NCI-H1417 (cell line): ENCODE measurements at places on chromosomes 16 and 17.
A peak's percentile ranks its signal among the peaks of the same experiment; 100 is the strongest.

GRCh38 chr17:63262751-63263476, 183.2 kb downstream of the CYB561 start:
- DNase-seq: no peak

- no peak for DNase-seq
Measured at GRCh38 chr16:25716186-25716585, 24.4 kb downstream of the HS3ST4 start.

GRCh38 chr17:65099941-65100315, 37.2 kb upstream of the RGS9 start:
- DNase-seq: peak; percentile 76

- DNase-seq: no peak
Measured at GRCh38 chr16:83481589-83481988, 326.2 kb upstream of the HSBP1 start.

GRCh38 chr17:45043813-45044540, 7.5 kb downstream of the DCAKD start:
- DNase-seq: no peak

DNA sequence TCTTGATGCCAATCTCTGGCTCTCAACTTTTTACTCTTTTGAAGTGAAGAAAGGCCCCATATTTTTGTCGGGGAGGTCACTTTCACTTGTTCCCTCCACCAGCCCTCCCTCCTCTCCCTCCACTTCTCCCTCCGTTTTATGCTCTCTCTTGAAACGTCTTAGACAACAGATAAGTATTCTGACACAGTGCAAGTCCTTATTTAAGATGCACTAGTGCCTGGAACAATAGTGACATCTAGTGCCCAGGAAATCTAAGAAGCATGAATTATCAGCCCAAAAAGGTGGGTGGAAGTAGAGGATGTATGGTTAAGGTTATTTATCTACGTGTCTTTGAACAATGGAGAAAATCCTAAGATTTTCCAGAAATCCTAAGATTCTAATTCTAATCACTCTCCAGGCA, 17.9 kb downstream of the PSME3IP1 start:
- DNase-seq: peak; percentile 75

- DNase-seq: no peak
Measured at GRCh38 chr16:57203451-57203850, 17.3 kb downstream of the RSPRY1 start.

GRCh38 chr17:39648616-39649366, 11.8 kb downstream of the STARD3 start:
- no peak for DNase-seq

- no peak for DNase-seq
Measured at GRCh38 chr17:74618451-74618850, 5.1 kb downstream of the CD300E start.

GRCh38 chr16:16042076-16042475, 92.7 kb downstream of the ABCC1 start:
- no peak for DNase-seq

DNA sequence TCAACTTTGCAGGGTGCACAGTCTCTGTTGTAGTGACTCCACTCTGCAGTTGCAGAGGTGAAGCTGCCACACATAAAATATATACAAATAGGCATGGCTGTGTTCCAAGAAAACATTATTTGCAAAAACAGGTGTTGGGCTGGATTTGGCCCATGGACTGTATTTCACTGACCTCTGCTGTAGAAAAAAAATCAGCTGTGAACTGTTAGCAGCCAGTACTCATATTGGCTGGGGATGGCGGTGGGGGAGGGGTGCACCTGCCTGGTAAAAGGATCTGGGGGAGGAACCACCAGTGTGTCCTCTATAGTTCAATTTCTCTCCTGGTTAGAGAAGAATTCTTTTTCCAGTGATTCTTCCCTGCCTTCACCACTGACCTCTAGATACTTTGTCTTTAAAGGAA, 50.0 kb downstream of the SHISA9 start:
- DNase-seq: peak; percentile 72

- DNase-seq: no peak
Measured at GRCh38 chr17:43396491-43397060, 2.2 kb upstream of the ARL4D start.

GRCh38 chr16:82924075-82924854, 297.5 kb downstream of the CDH13 start:
- no peak for DNase-seq

GRCh38 chr16:30096862-30097563, 1.0 kb upstream of the YPEL3 start:
- no peak for DNase-seq

DNA sequence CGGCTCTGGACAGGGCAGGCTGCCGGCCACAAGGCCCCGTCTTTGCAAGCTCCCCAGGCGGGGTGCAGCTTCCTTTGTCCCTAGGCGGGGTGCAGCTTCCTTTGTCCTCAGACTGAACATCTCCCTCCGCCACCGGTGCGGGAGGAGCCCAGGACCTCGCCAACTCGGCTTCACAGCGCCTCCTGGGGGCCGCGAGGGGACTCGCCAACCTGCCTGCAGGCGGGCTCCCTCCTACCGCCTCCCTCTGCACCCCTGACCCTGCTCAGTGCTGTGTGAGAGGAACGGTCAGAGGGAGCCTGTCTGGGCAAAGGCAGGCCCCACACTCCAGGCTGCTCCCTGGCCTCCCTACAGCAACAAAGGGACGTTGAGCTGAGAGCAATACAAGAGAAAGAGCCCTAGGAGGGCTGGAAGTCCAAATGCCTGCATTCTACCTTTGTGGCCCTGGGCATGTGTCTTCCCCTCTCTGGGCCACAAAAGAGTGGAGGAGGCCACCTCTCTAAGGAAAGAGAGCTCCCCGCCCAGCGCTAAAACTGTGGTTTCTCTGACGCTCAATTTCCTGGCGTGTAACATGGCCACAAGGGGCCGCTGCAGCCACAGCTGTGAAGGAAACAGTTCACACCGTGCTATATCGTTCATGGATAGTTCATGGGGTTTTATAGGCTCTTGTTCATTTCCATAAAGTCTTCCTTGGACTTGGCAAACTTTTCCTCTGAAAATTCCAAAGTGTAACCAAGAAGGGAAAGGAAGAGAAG, 20.9 kb upstream of the KRT19 start:
- DNase-seq: peak; percentile 82

- peak; percentile 62 for DNase-seq
Measured at GRCh38 chr16:81521141-81521626, 76.6 kb downstream of the CMIP start.

- DNase-seq: peak; percentile 86
Measured at GRCh38 chr16:56930486-56931270, 1.3 kb upstream of the HERPUD1 start.

- no peak for DNase-seq
Measured at GRCh38 chr16:3025032-3026002, 1.5 kb downstream of the THOC6 start.

- no peak for DNase-seq
Measured at GRCh38 chr17:43517615-43518386, 28.3 kb downstream of the ETV4 start.

- no peak for DNase-seq
Measured at GRCh38 chr16:48128769-48129168, 27.0 kb downstream of the ABCC12 start.

GRCh38 chr17:36602924-36603384, 1.6 kb downstream of the MRM1 start:
- peak; percentile 79 for DNase-seq

GRCh38 chr17:62618647-62619416, 8.6 kb upstream of the MRC2 start:
- no peak for DNase-seq

DNA sequence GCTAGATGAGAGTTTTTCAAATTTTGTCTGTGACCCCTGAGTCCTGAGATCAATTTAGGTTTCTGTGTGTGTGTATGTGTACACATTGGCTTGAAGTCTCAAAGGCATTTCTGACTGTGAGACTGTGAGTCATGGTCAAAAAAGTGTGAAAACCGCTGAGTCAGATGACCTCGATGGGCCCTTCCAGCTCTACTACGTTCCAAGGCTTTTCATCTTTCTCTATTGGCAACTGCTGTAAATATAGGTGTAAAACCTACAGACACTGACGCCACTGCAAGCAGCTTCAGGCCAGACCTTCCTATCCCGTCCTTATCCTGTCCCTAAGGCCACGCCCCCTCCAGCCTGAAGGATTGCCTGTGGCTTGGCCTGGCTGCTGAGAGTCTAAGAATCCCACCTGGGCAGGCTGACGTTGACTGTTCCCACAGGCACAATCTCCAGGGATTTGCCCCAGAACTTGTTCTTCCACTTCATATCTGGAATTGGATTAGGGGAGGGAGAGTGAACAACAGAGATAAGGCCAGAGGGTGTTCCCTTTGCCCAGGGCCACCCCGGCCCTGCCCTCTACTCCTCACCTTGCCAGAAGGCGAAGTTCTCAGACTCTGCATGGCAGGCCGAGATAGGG, 11.3 kb downstream of the OSBPL7 start:
- DNase-seq: no peak

GRCh38 chr16:88377961-88378360, 4.8 kb upstream of the ZNF469 start:
- DNase-seq: no peak

GRCh38 chr17:67310406-67310805, 56.0 kb downstream of the PSMD12 start:
- no peak for DNase-seq

- no peak for DNase-seq
Measured at GRCh38 chr17:39461926-39462569, 762 bp downstream of the CDK12 start.

GRCh38 chr17:68060336-68060735, 24.8 kb downstream of the KPNA2 start:
- no peak for DNase-seq

- DNase-seq: no peak
Measured at GRCh38 chr16:1887711-1888354, 15.9 kb upstream of the MEIOB start.

GRCh38 chr17:35889241-35889640, 9.1 kb upstream of the CCL5 start:
- DNase-seq: no peak

DNA sequence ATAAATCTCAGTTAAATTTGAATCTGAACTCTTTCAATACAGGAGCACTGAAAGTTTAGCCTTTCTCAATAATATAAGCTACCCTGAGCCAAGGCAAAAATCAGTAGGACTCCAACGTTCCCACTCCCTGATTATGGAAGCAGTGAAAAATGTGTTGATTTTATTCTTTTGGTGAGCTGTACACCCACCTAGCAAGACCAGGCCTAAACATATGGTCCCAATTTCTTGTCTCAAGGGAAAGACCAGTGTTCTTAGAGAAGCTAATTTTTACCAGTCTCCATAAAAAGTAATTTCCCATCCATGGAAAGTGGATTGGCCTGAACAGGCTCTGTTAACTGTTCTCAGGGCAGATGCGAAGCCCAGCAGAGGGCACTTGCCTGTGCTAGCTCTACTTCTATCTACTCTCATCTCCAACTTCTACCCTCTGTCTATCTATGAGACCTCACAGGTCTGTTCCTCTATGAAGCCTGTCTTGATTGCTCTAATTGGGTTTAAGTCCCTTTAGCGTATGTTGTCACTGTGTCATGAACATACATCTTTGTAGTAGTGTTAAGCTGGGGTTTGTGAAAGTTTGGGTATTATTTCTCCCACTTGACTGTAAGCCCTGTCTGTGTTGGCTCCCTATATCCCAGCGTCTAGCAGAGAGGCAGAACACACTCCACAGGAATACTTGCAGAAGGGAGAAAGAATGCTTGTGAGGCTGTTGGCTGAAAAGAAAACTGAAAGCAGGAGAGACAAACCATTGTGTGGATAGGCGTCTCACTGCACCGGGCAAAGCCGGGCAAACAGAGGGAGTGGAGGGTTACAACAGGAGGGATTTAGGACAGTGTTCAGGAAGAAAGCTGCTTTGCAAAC, 167.1 kb upstream of the MAF start:
- no peak for DNase-seq

- DNase-seq: no peak
Measured at GRCh38 chr17:75009139-75009724, 3.2 kb upstream of the MRPL58 start.

GRCh38 chr17:18229771-18230170, 4.3 kb downstream of the LLGL1 start:
- DNase-seq: no peak

- no peak for DNase-seq
Measured at GRCh38 chr16:88498576-88499208, 45.6 kb downstream of the ZFPM1 start.

- DNase-seq: no peak
Measured at GRCh38 chr17:42363231-42363630, 25.0 kb downstream of the STAT3 start.

DNA sequence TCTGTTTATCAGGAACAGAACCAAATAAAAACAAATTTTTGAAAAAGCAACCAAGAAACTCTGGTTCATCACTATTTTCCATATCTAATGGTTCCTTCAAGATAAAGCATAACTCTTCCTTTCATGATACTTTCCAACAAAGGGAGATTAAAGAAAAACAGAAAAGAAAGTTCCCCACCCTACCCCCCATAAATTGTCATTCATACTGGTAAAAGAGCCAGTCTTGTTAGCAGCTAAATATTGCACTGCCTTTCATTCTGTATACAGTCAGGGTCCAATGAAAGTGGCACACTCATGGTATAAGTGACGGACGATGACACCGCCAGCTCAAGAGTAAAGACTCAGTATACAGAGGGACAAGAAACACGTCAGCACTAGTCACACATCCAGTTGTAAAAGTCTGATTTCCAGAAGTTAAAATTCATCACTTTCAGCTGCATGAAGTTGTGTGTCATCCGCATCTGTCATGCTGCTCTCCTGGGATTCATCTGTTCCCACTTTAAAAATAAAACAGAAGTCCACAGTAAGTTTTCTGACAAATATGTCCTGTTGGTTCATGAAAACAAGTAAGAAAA, 68.5 kb downstream of the CDC27 start:
- DNase-seq: no peak

- no peak for DNase-seq
Measured at GRCh38 chr17:32266389-32267301, 1.0 kb downstream of the RHBDL3 start.

GRCh38 chr17:142876-143784, 5.8 kb downstream of the SCGB1C2 start:
- no peak for DNase-seq
